ENCODE measurements at places on chromosomes 1 and 21.

- DNase-seq = no peak
These were observed 45.2 kb upstream of the CD101 start for GRCh38 chr1:116956378-116956777.

DNA sequence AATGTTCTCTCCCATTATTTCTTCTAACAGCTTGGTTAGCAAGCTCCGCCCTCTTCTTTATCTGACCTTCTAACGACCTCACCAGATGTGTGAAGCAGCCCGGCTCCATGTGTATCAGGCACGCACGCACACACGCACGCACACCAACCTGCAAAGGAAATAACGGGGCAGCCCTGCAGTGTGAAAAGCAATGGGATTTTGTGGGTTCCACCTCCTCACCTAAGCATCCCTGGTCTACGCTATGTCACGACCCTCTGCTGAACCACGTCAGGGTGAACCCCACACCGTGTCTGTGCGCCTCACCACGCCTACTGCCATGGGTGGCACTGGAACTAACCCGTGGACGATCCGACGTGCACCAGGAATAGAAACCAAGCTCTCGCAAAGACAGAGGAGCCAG is 10.4 kb downstream of the SSU72 start:
- DNase-seq = no peak

DNA sequence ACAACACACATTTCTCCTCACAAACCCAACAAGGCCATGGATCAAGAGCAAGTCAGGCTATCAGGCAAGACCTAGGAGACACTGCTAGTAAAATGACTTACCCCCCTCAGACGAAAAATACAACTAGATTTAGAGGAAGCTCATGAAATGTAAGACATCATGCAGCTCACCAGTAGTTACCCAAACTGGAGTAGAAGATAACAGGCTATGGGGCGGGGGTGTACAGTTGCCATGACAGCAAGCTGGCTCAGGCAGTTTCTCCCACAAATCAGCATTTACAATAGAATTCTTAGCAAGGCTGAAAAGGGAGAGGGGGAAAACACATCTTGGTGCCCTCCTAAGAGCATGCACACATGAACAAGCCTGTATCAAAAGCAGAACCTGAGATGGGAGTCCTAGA is 13.9 kb downstream of the TPM3 start:
- no peak for DNase-seq

- peak; percentile 63 for DNase-seq
These were observed 46.0 kb downstream of the GRIK3 start for GRCh38 chr1:36988321-36988720.

- no peak for DNase-seq
These were observed 2.0 kb downstream of the TRIM17 start for GRCh38 chr1:228414511-228415211.

GRCh38 chr21:14863745-14864210 is 201.0 kb downstream of the NRIP1 start:
- DNase-seq = no peak

GRCh38 chr21:45607909-45608295 is 35.6 kb upstream of the PCBP3 start:
- DNase-seq = peak; percentile 23

- DNase-seq = no peak
These were observed 373.2 kb upstream of the DAB1 start for GRCh38 chr1:57797084-57797483.

GRCh38 chr1:234570329-234571120 is 39.5 kb downstream of the IRF2BP2 start:
- DNase-seq = no peak

DNA sequence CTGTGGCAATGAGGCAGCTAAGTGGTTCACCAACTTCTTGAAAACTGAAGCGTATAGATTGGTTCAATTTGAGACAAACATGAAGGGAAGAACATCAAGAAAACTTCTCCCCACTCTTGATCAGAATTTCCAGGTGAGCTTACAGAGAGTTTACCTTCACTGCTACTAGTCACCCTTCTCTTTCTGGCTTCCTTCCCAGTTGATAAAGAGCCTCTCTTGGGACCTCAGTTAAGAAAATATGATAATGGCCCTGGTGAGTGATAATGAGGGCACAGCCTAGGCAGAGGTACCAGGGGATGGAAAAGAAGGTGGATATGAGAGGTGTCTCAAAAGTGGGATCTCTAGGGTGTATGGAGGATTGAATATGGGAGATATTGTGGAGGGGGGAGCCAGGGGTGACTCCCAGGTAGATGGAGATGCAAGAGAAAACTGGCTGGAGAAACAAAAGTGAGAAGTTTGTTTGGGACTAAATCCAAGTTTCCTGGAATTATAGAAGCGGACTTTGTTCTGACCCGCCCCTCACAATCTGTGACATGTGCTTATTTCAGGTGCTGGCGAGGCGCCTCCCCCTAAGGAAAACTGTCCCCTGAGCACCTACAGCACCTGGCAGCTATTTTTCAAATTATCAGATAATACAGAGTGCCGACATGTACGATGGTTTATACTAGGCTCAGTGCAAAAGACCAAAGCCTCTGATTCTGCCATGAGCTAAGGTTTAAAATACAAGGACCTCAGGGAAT is 13.7 kb downstream of the MTARC2 start:
- no peak for DNase-seq

GRCh38 chr1:56301791-56302190 is 277.6 kb downstream of the PLPP3 start:
- no peak for DNase-seq

GRCh38 chr1:231116738-231117137 is 45.1 kb upstream of the TRIM67 start:
- DNase-seq = no peak

GRCh38 chr1:93021539-93022134 is 57.4 kb upstream of the MTF2 start:
- DNase-seq = no peak

DNA sequence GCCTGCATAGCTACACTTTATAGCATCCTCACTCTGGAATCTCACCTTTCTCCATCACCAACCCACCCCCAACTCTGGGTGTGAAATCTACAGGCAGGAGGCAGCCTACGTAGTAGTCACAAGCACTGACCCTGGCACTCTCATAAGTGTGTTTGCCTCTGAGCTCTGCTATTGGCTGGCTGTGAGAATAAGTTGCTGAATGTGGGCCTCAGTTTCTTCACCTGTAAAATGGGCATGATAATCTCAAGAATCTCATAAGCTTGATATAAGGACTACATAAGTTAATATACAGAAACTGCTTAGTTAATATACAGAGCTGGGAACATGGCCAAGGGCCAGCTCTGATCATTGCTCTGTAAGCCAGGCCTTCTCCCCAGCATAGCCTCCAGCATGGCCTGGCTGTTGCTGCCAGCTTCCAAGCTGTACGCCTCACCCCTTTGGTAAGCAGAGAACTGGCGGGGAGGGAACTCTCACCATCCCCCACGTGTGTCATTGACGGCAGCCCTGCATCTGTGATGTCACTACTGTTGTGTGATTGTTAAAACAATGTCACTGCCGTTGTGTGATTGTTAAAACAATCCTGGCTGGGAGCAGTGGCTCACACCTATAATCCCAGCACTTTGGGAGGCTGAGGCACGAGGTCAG is 53.3 kb downstream of the SYF2 start:
- no peak for DNase-seq

- no peak for DNase-seq
These were observed 42.8 kb downstream of the CLDN14 start for GRCh38 chr21:36436829-36437744.

DNA sequence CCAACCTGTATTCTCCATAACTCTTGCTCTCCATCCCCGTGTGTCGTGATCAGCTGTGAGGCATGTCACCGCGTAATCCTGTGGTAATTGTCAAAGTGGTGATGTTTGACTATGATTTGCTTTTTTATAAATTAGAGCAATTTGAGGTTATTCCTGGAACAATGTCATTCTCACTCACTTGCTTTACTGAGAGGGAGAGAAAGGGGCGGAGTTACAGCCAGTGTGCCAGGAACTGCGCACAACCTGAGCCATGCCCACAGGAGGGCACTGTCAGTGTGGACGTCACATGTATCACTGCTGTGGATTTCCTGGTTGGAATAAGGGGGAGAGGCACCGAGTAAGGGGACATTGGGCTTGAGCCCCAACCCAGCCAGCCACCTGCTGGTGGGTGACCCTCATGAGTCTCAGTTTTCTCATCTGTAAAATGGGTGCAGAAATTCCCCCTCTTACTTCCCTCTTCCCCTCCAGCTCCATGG is 6.9 kb downstream of the ADGRB2 start:
- no peak for DNase-seq

- no peak for DNase-seq
These were observed 100.1 kb downstream of the C1orf21 start for GRCh38 chr1:184486761-184487445.

DNA sequence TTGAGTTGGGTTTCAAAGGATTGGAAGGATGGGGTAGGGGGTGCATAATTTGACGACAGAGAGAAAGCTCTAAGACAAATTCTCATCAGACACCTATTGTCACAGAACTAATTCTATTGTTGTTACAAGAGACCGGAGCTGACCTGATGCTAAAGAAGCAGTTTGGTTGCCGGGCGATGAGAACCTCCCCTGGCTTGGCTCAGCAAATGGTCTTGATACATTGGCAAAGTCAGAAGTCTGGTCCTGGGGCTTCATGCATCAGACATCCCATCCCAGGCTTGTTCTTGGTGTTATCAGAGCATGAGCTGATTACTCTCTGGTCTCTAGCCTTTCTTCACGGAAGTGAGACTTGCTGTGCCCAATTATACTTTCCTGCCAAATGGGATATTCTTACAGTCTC is 15.4 kb downstream of the TRIM67 start:
- DNase-seq = no peak

- DNase-seq = no peak
These were observed 40.1 kb downstream of the SERTAD4 start for GRCh38 chr1:210272666-210273065.

- DNase-seq = no peak
These were observed 71.7 kb upstream of the GPR52 start for GRCh38 chr1:174376030-174376429.

DNA sequence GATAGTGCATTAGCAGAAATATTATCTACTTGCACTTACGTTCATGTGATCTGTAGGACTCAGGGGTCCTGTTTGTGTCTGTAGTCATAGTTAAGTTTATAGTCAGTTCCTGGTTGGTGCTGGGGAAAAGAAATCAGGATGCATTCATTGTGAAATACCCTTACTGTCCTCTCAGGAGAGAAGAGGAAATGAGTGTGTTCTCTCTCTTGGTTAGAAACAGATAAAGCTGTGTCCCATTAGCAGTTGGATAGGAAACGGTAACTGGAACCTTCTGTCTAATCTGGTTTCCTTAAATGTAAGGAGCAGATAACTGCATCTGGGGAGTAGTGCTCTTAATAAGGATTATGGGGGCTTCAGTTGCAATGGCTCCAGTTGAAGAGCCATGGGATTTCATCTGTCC is 8.9 kb downstream of the SDCCAG8 start:
- no peak for DNase-seq

- DNase-seq = peak; percentile 31
These were observed 117.8 kb downstream of the GLIS1 start for GRCh38 chr1:53621144-53621543.

GRCh38 chr1:96698342-96698983 is 23.1 kb upstream of the PTBP2 start:
- no peak for DNase-seq

GRCh38 chr1:24865168-24865567 is 64.9 kb downstream of the RUNX3 start:
- no peak for DNase-seq

Data from sciatic nerve (tissue), 2 donors.